EH (cell line): ENCODE measurements at places on chromosomes 7 and 10.

- DNase-seq = no peak
Observed at GRCh38 chr10:111481866-111482265, 405.0 kb downstream of the ADRA2A start.

DNA sequence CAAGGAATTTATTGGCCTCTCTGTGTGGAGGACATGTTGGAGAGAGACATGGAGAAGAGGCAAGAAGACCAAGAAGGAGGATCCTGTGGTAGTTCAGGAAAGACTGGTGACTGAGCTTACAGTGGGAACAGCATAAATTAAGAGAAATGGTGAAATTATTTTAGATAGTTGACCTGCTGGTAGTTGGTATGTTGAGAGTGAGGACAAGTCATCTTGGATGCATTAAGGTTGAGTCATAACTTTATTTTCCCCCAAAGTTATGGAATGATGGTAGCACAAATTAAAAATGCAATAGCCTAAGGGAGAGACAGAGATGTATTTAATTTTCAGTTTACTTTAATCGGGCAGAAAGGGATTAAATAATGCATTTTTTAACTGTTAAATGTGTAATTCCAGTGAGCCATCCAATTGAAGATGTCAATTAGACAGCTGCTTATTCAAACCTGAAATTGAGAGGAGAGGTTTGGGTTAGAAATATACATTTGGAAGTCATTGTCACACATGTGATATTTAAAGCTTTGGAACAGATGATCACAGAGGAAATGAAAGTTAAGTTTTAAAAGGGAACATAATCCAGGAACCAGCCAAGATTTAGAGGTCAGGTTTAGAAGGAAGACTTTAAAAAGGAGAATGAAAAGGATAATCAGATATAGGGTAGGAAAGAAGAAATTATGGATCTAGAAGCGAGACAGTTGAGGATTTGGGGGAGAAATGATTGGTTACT lies 80.6 kb downstream of the DGKB start:
- peak; percentile 77 for DNase-seq

DNA sequence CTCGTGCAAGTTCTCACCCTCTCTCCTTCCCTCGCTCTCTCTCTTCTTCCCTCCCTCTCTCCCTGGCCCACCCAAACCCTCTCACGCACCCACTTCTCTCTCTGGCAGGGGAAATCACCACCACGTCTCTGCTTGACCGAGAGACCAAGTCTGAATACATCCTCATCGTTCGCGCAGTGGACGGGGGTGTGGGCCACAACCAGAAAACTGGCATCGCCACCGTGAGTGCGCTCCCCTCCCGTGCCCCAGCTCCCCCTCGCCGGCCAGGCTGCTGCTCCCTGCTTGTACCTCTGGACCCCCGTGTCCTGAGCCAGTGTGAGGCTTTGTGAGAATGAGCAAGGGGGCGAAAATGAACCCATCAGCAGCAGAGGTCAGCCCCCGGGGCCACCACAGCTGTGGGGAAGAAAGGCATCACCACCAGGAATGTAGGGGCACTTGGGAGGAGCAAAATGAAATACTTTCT lies 25.5 kb downstream of the C10orf105 start:
- no peak for DNase-seq

- peak; percentile 48 for DNase-seq
Observed at GRCh38 chr7:115274-115911, 77.0 kb upstream of the FAM20C start.

DNA sequence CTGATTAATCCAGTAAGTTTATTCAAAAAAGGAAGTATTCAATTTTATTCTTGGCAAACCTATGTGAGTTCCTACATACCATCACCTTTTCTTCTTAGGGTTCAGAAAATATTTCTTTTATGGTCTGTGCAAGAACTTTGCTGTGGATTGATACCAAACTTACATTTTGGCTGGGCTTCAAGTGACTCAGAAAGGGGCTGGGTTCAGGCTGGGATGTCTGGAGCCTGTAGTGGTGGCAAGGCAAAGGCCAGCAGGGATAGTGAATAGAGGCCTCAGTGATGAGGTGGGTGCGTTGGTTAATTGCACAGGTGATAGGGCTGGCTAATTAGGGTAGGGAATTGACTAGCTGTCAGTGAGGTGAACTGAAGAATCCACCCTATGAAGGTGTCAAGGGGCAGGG lies 40.2 kb upstream of the ATXN7L1 start:
- DNase-seq = peak; percentile 73

GRCh38 chr10:77899080-77899477 lies 27.5 kb downstream of the DLG5 start:
- peak; percentile 86 for DNase-seq

DNA sequence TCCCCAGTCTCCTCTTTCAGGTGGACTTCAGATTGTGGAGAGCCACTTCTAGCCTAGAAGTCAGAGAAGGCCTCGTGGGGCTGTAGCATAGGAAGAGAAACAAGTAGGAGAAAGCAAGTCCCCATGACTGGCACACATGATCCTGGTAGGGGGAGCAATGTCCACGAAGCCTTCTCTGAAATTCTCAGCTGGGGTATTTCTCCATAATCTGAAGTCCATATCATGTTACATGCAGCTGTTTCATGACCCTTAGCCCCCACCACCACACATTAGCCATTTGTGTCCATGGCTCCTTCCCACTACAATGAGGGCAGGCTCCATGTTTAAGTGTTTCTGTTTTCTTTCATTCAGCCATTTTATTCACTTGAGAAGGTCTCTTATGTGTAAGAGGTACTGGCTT lies 43.2 kb downstream of the LAMB4 start:
- no peak for DNase-seq

GRCh38 chr10:8369666-8370065 lies 315.2 kb downstream of the GATA3 start:
- DNase-seq = no peak

- DNase-seq = peak; percentile 54
Observed at GRCh38 chr7:94060752-94061151, 56.6 kb upstream of the BET1 start.

DNA sequence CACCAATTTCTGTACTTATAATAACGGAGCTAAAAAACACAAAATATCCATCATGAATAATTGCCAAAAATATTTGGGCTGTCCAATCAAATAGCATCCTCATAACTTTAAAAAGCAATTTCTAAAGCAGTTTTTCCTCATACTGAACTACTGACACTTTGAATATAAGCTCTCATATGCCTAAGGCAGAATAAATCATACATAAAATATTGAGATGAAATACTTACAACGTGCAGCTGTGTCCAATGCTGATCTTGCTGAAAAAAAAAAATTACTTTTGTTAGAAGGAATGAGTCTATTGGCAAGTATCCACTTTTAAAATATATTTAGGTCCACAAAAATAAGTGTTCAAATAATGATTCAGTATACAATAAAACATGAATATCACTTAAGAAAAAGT lies 24.2 kb downstream of the FAM3C start:
- DNase-seq = no peak

DNA sequence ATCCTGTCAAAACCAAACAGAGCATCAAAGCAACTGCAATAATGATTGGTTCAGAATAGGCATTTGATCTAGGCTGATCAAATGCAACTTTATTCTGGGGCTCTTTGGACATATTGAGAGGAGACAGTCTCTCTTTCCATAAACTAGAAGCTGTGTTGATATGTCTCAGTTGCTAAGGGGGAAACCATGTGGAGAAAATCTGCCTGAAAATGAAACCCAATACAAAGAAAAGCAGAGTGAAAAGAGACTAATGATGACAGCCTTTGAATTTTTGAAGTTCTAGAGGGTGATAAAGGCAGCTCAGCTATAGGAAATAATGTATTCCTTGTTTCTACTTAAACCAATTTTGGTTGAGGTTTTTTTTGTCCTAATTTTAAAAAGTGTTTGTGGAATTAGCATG lies 941.8 kb upstream of the POT1 start:
- DNase-seq = no peak

GRCh38 chr7:121404348-121404747 lies 8.2 kb upstream of the FAM3C start:
- no peak for DNase-seq

GRCh38 chr10:61964949-61965702 lies 63.6 kb downstream of the ARID5B start:
- DNase-seq = no peak

DNA sequence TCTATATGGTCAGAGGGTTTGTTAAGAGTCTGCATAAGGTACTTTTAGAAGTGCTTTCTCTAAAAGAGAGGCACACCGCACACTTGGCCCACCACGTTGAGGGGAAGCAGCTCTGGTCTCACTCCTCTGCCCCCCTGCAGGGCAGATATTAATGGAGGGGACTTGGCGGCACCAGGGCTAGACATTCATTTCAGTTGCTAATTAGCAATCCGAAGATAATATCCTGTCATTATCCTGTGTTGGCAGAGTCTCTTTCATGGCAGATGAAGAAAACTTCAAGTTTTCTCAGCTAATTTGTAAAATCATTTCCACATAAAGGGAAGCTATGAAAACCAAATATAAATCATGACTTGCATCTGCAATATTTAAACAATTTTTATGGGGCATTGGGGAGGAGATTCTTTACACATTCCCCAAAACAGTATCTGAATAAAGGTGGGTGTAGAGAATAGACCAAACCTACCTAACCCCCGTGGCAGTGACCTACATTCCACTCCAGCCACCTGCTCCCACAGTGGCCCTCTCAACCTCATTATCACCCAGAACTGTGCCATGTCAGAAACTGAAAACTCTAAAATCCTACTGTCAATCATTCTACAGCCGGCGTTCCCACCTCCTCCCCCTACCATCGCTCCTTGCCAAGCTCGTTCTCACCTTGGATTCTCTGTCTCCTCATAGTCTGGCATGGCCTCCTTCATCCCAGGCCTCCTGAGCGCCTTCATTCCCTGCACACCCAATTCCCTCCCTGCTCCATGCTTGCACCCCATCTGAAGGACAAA lies 54.1 kb upstream of the STK17A start:
- DNase-seq = no peak

DNA sequence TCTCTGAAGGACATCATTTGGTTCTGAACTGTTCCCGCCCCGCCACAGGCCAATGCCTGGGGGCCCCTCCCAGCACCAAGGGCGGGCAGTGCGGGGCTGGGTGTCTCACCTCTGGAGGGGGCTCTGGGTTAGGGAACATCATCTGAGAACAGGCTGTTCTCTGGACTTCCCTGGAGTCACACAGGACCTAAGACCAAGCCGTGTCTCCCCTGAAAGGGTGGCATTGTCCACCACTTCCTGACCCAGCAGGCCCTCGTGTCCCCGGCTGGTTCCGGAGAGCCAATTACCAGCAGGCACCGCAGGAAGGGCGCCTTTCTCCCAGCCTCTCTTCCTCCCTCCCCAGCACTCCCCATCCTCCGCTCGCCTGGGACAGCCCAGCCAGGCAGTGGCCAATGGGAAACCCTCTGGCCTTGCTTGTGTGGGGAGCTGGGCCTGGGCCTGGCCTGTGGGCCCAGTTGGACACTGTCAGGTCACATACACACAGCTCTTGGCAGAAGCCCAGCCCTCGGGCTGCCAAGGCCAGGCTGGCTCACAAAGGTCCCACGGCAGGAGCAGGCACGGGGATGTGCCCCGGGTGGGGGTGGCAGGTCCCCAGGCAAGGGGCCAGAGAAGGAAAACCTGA lies 119.5 kb downstream of the SPDYE5 start:
- no peak for DNase-seq

GRCh38 chr10:72308320-72308987 lies 34.7 kb downstream of the DDIT4 start:
- DNase-seq = peak; percentile 79

DNA sequence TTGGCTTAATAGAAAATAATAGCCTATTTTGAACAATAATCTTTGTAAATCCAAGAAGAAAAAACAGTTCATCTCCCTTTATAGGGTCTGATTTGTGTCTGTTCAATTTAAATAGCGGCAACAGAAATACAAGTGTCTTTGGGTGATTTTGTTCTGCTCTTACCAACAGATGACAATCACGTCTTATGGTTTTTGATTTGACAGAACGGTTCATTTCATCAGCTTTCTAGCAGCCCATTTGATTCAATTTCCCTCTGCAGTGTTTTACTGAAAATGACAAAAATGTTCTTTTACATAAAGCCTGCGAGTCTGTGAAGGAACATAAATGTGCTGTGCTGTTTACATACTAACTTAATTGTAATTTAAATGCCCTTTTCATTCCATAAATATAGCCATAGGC lies 180.5 kb downstream of the MGMT start:
- no peak for DNase-seq

DNA sequence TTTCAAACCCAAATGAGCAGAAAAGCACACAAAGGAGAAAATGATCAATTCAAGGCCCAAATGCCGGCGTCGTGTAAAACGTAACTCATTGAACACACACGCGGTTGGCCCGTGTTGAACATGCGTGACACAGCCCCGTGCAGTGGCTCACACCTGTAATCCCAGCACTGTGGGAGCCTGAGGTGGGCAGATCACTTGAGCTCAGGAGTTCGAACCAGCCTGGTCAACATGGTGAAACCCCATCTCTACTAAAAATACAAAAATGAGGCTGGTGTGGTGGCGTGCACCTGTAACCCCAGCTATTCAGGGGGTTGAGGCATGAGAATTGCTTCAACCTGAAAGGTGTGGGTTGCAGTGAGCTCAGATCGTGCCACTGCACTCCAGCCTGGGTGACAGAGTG lies 156.7 kb upstream of the KLF6 start:
- DNase-seq = no peak

DNA sequence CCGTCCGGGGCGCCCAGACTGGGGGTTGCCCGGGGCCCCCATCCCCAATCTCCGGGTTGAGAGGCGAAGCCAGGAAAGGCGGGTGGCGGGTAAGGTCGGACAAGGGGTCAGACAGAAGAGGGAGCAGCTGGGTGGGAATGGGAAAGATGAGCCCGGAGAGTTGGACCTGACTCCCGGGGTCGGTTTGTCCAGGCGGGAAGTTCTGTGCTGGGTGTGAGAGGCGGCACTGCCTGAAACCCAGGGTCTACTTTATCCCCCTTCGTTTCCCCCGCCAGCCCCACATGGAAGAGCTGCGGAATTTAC lies 675 bp downstream of the SLC4A2 start:
- no peak for DNase-seq

GRCh38 chr10:75226656-75227055 lies 9.1 kb downstream of the COMTD1 start:
- DNase-seq = no peak
